ENCODE measurements at places on chromosomes 5 and 9. TPM values are rescaled to one million over a fixed set of nuclear protein-coding genes. Genes with fewer than 3 reads are reported as not detected.

DNA sequence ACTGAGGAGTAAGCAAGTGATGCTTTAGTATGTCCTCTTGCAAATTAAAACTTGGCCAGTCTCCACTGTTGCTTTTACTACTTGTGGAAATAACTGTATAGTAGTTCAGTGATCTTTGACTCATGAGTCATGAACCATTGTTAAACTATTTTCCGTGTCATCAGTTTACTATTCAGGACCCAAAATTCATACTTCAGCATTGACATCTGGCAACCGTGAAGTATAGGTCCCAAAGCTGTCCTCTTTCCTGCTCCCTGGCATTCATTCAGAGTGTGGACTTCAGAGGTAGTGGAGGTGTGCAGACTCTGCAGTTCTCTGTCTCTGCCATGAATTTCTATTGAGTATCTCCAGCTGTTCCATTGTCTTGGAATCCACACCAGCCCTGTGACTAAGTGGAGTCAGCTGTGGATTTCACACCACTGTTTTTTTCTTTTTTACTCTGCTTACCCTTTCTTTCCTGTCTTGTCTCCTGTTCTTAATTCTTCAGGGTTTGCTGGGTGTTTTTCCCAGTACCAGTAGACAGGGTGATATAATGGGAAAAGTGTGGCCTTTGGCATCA, 7.5 kb downstream of the TDRD7 start:
- DNase-seq = no peak

- DNase-seq = no peak
Observed at GRCh38 chr5:118698774-118699173, 289.6 kb downstream of the DTWD2 start.

DNA sequence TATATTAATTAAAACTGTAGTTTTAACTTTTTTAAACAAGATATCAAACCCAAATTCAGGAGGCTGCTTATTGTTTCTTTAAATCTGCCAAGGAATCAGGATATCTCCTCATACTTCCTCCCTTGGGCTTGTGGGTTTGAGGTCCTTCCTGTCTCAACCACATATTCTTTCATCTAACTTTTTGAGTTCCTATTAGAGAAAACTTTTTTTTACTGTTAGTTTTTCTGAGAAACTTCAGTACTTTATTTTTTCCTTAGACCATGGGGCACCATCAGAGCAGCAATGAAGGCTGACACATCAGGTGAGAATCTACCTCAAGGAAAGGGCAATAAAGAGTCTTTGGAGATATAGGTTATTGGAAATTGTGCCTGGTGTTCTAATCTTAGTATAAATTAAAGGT, 56.7 kb downstream of the TSSK1B start:
- no peak for DNase-seq

GRCh38 chr5:111706345-111706744, 50.6 kb downstream of the NREP start:
- no peak for DNase-seq

GRCh38 chr5:27241564-27242257, 203.3 kb upstream of the CDH9 start:
- no peak for DNase-seq

DNA sequence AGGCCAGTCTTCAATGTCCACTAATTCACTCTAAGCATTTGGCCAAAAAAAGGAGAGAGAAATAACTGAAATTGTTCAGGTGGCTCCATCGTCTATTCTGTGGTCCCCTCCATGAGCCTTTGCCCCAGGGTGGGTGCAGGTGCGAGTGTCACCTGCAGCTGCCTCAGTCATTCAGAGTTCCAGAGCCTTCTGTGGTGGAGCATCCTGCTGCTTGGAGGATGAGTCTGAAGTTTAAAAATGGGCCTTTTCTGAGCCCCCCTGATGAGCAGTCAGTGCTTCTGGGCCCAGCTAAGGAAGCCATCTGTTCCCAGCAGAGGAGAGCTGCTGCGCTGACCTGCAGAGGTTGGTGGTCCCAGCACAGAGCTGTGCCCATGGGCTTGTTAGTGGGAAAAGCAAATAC, 48.2 kb downstream of the NDST1 start:
- no peak for DNase-seq

DNA sequence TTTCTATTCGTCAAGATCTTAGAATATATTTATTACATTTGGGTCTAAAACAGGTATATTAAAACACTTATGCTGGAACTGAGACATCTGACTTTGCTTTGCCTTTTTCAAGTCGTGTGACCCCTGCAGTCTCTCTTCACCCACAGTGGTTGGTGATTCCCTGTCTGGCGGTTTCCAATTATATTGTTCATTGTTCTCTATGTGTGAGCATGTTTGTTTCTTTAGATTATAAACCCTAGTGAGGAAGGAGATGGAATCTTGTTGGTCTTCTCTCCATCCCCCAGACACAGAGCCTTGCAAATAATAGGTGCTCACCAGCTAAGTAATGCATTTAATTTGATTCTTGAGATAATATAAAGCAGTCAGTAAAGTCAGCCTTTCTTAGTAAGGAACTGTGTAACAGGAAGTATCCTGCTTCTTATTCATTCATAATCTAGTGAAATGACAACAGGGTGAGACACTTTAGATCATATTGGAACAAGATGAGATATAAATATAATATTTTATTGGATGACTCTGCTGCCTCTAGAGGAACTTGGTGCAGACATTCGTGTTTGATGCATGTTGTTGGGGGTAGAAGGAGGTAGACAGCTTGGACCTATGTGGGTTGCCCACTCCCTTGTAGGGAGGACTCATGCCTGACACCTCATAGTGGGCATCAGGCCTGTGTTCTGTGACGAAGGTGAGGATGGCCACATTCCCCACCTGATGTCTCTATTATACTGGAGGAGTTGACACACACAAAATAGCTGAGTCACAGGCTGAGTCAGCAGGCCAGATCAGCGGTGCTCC, 88.1 kb downstream of the FGF1 start:
- no peak for DNase-seq

PRRX2 gene
- total RNA-seq = 4.4 TPM

GPR150 gene
- not detected for total RNA-seq

Data from cardiac septum (tissue), 1 donor.